Small intestine (tissue), 16 donors: ENCODE measurements at places on chromosomes 2 and 18. TPM values are rescaled to one million over a fixed set of nuclear protein-coding genes. Genes with fewer than 3 reads are reported as not detected.

DNA sequence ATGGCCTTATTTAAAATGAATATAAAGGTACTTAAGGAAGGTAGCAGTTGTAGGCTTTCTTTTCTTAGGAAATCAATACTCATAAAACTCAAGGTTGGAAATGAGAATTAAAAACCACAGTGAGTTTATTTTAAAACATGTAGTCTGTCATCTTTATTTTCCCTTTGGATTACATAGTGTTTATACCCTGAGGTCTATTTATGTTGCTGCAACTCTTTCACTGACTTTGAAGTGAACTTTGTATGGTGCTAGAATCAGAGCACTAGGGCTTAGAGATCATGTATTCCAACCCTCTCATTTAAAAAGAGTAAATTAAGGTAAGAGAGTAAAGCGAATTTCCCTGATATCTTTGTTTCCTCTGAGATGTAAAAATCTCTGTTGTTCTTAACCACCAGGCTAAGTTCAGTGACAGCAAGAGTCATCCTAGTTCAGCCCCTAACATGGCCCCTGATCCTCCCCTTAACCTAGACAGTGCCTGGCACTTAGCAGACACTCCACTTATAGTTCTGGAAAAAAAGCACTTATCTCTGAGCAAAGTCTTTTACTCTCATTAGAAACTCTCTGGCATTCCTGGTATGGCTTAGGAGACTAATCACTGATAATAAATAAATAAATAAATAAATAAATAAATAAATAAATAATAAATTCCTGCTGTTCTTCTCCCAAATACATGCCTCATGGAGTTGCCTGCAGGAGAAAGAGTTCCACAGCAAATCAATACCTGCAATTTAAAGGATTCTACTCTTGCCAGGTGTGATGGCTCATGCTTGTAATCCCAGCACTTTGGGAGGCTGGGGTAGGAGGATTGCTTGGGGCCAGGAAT is 33.0 kb upstream of the PPP1R1C start:
- DNase-seq: peak; percentile 57

GRCh38 chr2:11144077-11144737 is 11.1 kb upstream of the SLC66A3 start:
- no peak for DNase-seq

DNA sequence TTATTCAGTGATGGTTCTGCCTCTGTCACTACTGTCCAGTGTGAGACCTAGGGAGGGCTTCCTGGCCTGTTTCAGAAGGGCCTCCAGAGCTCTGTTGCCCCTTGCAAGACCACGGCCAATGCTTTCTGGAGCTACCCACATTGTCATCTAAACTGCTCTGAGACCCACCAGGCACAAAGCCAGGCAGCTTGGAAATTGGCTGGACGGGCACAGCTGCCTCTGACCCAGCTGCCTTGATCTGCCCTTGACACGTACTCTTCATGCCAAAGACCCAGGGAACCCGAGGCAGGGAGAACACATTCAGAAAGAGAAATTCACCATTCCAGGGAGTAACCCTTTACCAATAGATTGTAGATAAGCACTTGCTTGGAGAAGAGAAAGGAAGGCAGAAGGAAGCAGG is 183.7 kb upstream of the SIX2 start:
- no peak for DNase-seq

- no peak for DNase-seq
Measured at GRCh38 chr18:55139836-55140235, 180.6 kb upstream of the CCDC68 start.

DNA sequence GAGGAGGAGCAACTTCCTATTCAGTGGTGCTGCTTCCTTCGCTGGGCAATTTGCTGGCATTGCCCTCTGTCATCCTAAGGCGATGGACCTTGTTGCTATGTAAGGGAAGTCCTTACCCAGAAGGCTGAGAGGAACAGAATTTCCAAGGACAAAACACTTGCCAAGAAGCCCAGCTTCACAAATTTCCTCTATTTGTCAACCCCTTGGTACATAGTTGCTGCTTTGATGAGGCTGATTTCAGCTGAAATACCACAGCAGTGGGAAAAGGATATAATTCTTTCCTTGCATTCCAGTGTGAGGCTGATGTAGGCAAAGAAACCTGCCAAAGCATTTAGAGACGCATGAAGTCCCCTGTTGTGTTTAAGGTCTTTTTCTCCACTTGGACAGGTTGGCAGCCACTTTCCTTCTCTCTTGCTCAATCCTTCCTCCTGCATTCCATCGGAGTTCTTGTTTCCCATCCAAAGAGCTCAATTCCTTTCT is 16.4 kb upstream of the ST3GAL5 start:
- no peak for DNase-seq

DNA sequence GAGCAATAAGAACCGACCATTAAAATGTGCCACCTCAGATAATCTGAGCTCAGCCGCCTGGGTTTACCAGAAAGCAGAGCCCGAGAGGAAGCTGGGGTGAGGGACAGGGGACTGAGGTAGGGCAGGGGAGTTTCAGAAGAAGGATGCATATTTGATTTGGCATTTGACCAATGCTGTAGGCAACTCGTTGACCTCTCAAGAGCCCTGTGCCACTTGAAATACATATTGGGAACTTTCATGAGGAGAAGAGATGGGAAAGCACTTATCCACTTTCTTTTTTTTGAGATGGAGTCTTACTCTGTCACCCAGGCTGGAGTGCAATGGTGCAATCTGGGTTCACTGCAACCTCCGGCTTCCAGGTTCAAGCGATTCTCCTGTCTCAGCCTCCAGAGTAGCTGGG is 148.4 kb upstream of the SPRED2 start:
- no peak for DNase-seq

The CABYR gene
- 1.2 TPM for polyA plus RNA-seq

The ITPRIPL1 gene
- polyA plus RNA-seq: 1.9 TPM

The OTOS gene
- not detected for polyA plus RNA-seq
